AML-193 (cell line): ENCODE measurements at places on chromosomes 12 and 14.

DNA sequence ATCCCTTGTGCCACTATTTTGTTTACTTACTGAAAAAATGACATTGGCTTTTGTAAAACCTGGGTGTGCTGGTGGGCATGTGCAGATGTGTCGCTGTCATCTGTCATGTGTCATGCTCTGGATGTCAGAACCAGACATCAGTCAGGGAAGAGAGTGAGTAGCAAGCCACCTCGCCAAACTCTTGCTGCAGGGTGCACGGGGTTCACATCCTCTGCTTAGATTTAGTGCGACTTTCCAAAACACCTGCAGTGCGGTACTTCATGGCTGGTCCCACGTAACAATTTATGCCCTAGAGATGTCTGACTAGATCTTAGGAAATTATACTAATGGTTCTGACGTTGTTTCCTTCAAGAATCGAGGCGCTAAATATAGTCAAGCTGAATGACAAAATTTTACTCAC is 106.7 kb downstream of the CRADD start:
- no peak for DNase-seq

- DNase-seq: no peak
Observed at GRCh38 chr12:22042976-22043669, 2.9 kb upstream of the CMAS start.

- no peak for DNase-seq
Observed at GRCh38 chr12:45703942-45704341, 25.6 kb upstream of the ARID2 start.

DNA sequence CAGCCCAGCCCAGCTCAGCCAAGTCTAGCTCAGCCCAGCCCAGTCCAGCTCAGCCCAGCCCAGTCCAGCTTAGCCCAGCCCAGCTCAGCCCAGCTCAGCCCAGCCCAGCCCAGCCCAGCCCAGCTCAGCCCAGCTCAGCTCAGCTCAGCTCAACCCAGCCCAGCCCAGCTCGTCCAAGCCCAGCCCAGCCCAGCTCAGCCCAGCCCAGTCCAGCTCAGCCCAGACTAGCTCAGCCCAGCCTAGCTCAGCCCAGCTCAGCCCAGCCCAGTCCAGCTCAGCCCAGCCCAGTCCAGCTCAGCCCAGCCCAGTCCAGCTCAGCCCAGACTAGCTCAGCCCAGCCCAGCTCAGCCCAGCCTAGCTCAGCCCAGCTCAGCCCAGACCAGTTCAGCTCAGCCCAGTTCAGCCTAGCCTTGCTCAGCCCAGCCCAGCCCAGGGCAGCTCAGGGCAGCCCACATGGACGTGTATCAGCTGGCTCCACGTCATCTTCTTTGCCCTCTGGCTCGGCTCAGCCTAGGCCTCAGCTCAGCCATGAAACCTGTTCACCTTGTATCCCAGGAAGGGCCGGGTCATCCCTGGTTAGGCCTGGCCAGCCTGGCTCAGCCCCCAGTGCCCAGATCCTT is 185.6 kb downstream of the TMEM121 start:
- no peak for DNase-seq

GRCh38 chr12:15013634-15014179 is 40.9 kb downstream of the PDE6H start:
- no peak for DNase-seq

DNA sequence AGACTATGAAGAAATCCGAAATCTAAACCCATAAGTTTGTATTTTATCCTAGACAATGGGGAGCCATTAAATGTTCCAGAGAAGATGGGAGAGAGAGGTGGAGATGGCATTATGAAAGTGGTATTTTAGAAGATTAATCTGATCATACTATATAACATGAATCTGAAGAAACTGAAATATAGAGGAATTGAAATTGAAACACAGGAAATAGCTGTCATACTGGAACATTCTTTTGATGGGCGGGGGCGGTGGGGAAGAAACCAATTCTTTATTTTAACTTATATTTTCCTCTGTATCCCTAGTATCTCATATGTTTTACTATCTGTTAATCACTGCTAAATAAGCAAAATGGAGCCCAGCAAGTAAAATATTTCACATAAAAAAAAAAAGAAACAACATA is 27.0 kb upstream of the FOXN3 start:
- no peak for DNase-seq

DNA sequence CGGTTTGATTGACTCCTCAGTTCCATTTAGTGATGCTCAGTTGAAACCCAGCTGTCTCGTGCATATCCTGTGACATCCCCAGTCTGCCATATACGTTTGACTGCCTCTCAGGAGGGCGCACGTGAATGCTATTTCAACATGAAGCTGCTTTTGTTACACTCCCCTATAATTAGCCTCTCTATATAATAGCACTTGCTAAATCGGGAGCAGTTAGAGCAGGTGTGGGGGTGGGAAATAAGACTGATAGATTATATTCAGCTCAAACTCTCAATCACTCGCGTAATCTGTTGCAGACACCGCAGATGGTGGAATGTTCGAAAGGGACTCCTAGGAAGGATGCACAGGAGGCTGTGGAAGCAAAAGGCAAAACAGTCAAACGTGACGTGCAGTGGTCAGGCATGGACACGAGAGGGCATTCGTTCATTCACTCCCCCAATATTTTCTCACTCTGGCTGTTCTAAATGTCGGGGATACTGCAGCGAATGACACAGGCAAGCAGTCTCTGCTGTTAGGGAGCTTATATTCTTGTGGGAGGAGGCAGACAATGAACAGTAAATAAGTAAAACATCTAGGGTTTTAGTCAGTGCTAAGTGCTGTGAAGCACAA is 29.8 kb downstream of the KCNA1 start:
- no peak for DNase-seq
